ENCODE measurements at places on chromosomes 7 and 10. TPM values are rescaled to one million over a fixed set of nuclear protein-coding genes. Genes with fewer than 3 reads are reported as not detected.

The NOC3L gene
- 21.8 TPM for total RNA-seq

DNA sequence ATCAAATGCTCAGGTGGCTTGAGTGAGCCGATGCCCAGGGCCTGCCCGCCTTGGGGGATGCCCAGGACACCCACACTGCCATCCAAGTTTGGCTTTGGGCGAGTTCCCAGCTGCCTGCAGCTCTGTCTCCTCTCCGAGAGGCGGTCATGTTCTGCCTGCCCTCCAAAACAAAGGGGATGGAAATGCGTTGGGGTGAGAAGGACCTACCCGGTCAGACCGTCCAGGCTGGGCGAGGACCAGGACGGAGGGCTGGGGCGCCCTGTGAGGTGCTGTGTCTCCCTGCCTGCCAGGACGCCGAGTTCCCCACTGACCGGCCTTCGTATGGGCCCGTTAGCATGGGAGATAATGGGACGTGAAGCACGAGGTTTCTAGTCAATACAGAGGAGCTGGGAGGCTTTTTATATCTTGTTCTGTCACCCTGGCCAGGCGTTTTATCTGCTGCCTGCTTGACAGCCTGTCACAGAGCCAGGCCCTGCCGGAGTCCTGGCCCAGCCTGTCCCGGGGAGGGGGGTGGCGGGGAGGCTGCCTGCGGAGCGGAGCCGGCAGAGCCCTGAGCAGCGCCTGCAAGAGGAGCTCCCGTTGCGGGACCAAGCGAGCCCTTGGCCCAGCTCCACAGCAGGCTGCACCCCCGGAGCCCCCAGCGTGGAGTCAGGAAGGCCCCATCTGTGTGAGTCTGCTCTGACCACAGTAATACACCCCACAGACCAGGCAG, 22.0 kb upstream of the ELFN1 start:
- no peak for DNase-seq

- DNase-seq = no peak
Measured at GRCh38 chr7:7639421-7639820, 1.1 kb upstream of the UMAD1 start.

DNA sequence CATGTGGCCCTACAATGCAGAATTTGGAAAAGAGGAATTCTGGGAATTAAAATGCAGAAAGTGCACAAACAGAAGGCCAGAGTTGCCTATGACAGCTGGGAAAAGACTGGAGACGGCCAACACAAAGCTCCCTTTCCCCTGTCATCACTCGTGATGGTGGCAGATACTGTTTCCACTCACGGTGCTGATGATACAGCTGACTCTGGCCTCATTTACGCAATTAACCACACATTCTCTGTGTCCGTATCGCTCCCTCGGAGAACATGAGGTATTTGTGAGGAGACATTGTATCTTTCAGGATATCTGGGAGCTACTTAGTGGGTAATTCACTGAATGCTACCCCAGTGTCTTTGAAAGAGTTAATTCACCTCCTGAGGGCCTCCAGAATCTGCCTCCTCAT, 172.8 kb downstream of the TAX1BP1 start:
- DNase-seq = no peak

GRCh38 chr7:116447436-116447835, 52.1 kb upstream of the CAV2 start:
- DNase-seq = no peak

The SRRM3 gene
- total RNA-seq = not detected

DNA sequence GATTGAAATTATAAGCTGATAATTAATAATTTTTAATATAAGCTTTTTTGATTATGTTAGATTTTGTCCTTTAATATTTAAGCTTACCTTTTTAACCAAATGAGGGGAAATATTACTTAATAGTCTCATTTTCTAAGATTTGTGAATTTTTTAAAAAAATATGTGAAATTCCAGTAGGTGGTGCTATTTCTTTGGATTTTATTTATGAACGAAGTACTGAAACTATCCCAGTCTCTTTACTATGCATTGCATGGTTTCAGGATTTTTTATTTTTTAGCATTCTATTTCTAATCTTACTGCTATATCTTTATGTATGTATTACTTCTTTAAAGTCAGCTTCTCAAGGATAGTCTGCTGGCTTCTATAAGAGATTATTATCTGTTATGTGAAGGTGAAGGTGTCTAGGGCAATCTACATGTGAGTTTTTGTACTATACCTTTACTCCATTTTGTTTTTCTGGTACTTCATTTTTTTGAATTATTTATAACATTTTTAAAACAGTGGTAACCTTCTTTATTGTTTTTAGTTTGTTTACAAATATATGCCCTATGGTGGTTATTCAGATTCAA, 78.3 kb downstream of the ATRNL1 start:
- no peak for DNase-seq

DNA sequence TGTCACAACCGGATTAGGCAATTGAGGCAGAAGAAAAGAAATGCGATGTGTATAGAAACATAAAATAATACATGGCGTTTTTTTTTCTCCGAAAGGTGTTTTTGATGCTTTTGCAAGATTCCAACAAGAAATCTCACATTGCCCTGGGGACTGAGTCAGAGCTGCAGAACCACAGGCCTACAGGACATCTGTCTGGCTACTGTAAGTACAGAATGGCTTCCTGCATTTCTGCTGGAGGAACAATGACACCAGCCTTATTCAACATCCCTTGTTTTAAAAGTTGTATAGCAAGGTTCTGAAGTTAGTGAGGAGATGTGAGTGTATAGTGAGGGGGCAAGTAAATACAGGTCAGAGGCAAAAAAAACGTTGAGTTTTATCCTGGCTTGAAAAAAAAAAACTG, 256.4 kb downstream of the ABCA13 start:
- DNase-seq = no peak

DNA sequence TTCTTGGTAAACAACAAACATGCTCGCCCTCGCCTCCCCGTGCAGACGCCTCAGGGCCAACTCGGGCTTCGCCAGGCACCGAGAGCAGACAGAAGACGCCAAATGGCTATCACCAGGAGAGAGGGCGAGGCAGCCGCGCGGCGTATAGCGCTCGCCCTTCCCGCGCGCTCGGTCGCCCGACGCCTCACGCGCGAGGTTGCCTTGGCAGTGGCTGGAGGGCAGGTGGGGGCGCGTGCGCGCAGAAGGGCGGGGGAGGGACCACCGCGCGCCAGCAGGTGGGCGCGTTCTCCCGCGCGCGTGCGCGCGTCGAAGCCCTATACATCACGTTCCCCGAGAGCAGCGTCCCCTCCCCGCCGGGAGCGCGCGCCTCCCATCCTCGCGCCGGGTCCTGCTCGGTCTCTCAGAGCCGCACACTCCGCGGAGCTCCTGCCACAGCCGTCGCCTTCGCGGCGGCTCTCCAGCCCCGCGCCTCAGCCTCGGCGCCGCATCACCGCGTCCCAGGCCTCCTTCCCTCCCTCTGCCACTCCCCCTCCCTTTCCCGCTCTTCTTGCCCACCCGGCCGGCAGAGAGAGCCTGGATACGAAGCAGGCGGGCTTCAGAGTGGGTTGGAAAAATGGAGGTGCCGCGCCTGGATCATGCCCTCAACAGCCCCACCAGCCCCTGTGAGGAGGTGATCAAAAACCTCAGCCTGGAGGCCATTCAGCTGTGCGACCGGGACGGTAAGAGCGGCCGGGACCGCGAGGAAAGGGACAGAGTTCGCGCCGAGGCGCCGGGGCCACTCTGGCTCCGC, at the start of gene PHYHIPL:
PHYHIPL (plus strand) TSS at position 403 of the 790 bp plus-strand sequence; CDS start at position 614, 211 bp downstream.
- DNase-seq = no peak

All from CD4-positive, alpha-beta memory T cell (primary cell).